ENCODE measurements at places on chromosomes 12 and 14. TPM values are rescaled to one million over a fixed set of nuclear protein-coding genes. Genes with fewer than 3 reads are reported as not detected.

SERPINA12 gene
- not detected for total RNA-seq

SRRM4 gene
- total RNA-seq, result not detected

BCL2L14 gene
- total RNA-seq, result not detected

CYP46A1 gene
- total RNA-seq, result 0.48 TPM

PLEKHG7 gene
- total RNA-seq, result 0.72 TPM

NEDD1 gene
- 16.3 TPM for total RNA-seq

KITLG gene
- total RNA-seq, result 17.4 TPM

POTEG gene
- not detected for total RNA-seq

TSPAN11 gene
- 0.60 TPM for total RNA-seq

SYNDIG1L gene
- 0.28 TPM for total RNA-seq

- DNase-seq, result no peak
Measured at GRCh38 chr14:65044596-65044959, 57.7 kb downstream of the MAX start.

DNA sequence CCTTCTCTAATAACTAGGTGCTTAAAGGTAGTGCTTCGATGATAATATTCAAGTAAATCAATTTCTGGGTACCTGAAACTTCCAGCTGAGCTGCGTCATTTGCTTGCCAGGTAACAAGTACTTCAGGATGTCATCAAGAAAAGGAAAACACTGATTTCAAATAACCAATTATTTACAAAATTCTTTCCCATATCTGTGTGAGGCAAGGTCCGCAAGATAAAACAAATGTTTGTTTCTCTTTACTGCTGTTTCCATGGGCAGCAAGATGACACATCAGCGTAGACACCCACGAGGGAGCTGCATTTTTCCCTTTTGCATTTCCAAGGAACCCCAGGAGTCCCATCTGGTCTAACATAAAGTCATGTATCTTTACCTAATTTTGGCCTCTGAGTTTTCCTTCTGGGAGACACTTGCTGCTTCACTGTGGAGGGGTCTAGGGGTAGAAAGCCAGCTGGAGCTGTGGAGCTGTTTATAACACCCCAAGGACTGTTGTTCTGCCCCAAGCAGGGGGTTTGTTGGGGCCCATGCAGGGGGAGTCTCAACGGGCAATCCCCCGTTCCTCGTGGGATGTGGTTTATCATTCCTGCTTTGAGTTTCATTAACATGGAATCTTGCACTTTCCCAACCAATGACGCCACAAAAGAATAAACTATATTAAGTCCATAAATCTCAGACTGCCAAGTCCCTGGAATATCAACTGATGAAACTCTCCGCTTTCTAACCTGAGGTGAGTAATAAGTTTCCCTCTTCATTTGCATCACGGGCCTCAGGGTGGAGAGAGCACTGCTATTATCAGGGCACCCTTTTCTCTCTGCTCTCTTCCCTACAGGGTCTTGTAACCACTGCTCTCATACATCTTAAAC, 112.8 kb upstream of the PELI2 start:
- DNase-seq, result peak; percentile 47

DNA sequence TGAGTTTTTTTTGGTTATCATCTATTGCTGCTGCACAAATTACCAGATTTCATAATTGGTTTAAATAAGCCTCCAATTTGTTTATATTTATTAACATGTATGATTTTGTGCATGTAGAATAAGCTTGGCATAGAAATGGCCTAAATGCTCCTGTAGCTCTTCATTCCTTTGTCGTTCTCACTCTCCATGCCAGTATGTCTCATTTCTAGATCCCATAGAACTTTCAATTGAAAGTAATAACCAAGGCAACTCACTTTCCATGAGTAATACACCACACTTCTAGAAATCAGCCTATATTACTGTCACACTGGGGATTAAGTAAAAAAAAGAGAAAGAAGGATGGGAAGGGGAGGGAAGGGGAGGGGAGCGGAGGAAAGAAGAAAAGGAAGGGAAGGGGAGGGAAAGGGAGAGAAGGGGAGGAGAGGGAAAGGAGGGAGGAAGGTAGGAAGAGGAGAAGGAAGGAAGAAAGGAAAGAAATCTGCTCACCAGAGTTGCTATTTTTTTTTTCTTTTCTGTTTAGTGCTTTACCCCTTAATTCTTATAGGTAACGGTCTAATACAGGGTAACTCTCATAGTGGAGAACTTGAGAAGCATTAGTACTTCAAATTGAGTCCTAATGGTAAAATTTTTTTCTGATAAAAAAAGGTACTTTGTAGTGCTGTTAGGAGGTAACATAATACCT, 45.6 kb downstream of the MDM2 start:
- no peak for DNase-seq

DNA sequence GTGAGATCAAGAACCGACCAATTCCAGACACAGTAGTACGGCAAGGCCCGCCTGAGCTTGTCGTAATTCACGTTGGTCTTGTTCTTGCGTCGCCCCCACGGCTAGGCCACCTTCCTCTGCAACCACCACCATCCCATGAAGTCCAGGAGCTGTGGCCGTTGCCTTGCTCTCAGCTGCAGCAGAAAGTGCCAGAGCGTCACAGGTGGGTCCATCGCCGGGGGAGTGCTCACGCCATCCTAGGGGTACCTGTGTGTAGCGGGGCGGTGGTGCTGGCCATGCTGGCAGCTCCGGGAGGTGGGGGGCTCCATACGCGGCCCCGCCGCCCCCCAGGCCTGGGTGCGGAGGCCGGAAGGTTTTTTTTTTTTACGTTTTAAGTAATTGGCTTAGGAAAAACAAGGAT, 23.1 kb downstream of the TMEM121 start:
- DNase-seq, result no peak

DNA sequence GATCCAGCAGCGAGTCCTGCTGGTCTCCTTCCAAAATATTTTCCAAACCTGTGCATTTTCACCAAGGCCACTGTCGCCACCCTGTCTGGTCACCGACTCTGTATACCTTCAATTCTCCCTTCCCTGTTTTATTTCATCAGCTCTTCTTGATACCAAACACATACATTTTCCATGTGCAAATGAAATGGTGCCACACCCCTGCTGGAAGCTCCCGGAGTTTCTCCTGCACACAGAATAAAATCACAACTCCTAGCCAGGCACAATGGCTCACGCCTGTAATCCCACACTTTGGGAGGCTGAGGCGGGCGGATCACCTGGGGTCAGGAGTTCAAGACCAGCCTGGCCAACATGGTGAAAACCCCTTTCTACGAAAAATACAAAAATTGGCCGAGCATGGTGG, 14.0 kb downstream of the VSIG10 start:
- DNase-seq, result no peak

DNA sequence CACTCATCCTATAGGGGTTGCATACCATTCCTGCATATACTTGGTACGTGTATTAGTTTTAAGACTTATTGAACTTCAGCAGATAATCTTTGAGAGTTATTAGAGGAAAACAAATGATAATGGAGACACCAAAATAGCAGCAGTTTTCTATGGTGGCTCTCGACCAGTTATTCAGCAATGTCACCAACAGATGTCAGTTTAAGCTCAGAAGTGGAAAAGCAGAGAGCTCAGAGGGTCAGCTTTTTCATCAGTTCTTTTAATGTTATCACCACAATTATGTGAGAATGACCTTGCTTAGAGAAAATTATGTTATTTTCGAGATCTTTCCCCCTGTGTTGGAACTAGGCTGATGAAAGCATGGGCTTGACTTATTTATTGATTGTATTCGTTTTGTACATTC, 32.0 kb downstream of the PTPN11 start:
- no peak for DNase-seq

GRCh38 chr14:55746558-55746957, 166.6 kb downstream of the KTN1 start:
- DNase-seq, result no peak

DNA sequence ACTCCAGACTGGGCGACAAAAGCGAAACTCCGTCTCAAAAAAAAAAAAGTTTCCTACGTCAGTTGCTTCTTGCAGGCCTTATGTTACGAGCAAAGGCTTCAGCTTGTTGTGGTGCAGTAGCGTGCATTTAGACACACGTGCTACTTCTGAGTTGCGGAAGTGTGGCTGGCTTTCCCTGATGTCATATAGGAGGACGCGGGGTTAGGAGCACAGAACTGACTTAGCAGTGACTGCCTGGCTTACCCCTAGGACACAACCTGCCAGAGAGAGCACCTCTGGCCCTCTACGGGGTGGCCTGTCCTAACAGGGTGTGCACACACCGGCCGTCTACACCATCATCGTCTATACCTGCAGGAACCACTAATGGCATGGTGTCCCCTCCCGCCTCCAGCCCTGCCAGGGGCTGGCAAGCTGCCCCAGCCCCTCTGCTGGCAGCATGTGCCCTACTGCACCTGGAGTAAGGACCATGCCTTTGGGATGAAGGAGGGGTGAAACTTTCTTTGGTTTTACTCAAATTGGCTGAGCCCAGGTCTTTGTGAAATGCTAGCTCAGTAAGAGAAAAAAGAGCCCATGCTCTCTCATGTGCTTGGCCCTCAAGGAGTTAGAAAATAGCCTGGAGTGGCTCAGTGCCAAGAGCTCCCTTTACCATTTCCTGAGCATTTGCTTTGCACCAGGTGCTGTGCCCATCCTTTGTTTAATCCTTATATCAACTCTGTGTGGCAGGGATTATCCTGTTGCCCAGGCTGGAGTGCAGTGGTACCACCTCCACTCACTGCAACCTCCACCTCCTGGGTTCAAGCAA, 1.7 kb upstream of the GPR68 start:
- DNase-seq, result no peak

DNA sequence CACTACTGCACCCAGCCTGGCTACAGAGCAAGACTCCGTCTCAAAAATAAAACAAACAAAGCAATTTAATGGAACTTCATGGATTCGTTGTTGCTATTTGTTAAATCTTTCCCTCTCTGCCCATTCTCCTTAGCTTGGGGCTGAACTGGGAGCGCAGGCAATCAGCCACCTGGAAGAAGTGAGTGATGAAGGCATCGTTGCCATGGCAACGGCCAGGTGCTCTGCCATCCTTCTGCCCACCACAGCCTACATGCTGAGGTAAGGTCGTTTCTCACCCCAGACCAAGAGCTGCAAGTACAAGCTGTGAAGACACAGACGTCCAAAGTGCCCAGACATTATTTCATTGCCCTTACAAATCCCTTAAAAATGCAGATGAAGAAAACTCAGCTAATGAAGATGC, 19.1 kb downstream of the AMDHD1 start:
- DNase-seq, result no peak

DNA sequence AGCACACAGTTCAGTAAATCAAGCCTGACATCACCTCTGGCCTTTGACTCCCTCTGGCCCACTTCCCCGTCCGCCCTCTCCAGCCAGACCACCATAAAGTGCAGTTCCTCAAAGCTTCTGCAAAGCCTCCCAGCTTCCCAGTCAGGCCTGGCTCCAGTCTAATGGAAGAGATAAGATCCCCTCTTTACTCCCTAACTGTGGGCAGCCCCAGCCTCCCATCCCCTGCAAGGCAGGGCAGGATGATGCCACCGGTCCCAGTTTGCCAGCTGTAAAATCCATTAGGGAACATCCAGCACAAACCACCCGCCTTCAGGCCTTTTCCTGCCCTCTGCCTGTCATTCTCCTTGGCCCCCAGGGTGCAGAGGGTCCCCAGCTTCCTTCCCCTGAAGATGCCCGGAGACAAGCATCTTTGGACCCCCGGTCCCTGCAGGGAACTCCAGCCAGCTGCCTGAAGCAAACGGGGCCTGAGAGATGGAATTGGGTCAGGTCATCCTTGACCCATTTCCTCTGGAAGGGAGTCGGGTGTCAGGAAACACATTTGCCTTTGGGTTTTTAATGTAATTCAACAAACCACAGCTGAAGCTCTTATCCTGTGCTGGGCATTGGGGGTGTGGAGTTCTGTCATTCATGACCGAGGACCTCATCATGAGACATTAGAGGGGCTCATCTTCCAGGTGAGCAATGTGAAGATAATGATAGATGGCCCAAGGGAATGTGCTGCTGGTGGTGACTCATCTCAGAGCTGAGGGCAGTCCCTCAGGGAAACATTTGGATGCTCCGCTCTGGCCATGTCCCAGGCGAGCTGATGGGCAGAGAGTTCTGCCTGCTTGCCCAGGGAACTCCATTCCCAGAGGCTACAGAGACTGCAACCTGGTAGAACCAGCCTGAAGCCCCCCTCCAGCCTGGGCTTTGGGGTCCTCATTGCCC, 93.8 kb upstream of the CLMN start:
- DNase-seq, result no peak

DNA sequence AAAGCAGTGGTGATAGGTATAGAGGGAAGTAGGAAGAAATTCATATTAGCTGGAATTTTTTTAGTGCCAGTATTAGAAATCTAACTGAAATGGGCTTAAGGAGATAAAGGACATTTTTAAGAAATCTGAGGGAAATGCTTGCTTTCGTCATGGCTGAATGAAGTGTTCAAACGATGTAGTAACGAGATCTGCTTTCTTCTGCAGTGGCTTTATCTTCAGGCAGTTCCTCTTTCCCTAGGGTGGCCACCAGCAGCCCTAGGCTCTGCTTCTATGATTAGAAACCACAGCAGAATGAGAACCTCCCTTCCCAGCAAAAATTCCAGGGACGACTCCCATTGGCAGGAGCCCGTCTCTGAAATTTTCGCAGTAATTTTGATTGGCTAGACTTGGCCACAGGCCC, 163.9 kb upstream of the FRMD6 start:
- DNase-seq, result no peak

DNA sequence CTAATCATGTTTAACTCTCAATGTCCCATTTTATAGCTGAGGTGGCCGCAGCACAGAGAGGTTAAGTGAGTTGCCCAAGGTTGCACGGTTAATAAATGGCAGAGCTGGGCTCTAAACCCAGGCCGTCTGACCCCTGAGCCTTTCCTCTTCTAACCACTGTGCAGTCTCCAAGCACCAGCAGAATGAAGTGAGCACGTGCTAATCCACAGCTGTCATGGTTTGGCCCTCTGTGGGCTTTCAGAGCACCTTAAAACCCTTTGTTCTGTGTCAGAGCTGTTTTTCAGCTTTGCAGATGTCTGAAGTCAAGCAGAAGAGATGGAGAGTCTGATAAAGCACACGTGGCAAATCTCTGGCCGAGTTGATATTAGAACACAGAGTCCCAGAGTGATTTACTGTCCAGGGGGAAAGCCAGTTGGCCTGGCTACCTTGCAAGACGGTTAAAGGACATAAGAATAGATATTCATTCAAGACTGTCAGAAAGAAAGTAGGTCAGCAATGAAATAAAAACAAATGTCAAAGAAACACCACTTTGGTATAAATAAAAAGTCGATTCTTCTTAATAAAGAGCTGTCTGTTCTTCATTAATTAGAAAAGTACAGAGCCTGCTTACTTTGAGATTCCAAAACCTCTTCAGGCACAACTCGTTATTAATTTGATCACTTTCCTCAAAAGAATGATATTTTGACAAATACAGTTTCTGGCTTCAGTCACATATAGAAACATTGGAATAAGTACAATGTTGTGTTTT, 107.3 kb downstream of the CRADD start:
- no peak for DNase-seq

- peak; percentile 22 for DNase-seq
Measured at GRCh38 chr14:105363847-105364708, 34.3 kb upstream of the TEX22 start.

DNA sequence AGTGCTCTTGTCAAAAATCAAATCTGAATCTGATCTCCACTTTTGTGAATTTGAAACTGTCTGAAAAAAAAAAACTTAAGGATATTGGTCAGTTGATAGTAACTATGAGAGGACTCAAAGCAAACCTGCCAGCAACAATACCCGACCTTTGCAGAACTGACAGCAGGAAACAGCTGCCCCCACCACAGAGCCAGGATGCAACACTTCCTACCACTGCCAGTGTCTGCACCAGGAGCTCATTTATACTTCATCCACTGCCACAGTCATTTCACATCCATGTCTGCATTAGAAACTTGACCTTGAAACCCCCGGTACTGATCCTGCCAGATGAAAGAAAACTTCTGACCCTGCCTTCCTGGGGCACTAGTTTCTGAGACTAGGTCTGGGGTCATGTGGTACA, 27.4 kb upstream of the RXYLT1 start:
- no peak for DNase-seq
